ENCODE measurements at places on chromosomes 2 and 18.
A peak's percentile ranks its signal among the peaks of the same experiment; 100 is the strongest.

DNA sequence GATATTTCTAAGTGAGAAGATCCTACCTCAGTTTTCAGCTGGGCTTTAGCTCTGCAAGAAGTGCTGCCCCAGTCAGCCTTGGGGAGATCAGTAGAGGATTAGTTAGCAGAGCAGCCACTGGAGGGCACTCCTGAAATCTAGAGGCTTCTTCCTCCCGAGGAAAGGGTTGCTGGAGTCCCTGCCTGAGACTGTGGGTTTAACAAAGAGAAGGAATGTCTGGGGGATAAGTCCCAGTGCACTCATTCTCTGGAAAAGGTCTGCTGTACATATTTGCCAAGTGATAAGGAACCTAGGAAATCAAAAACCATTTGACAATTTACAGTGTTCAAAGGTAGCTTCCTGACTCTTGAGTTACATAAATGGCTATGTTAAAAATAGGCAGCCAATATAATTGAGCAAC, 207.2 kb downstream of the SLC8A1 start:
- no peak for DNase-seq

- no peak for DNase-seq
These were observed 105.3 kb upstream of the TTN start for GRCh38 chr2:178912416-178913048.

DNA sequence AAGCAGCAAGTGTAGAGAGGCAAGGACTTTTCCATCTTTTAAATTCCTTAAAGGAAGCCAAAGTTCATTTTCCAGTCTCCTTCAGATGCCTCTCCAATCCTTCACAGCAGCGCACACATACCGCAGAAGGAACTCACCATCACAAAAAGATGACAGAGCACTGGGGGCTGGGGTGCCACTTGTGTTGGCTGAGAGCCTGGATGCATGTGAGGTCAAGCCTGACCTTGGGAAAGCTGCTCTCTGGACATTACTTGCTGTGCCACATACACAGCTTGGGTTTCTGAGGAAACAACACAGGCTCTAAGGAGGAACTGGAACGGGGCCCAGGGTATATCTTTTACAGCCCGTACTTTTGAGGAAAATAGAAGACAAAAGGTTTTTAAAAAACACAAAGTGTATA, 364.3 kb upstream of the MEX3C start:
- no peak for DNase-seq

GRCh38 chr2:90069290-90069894, 1377.9 kb downstream of the RPIA start:
- DNase-seq: no peak

DNA sequence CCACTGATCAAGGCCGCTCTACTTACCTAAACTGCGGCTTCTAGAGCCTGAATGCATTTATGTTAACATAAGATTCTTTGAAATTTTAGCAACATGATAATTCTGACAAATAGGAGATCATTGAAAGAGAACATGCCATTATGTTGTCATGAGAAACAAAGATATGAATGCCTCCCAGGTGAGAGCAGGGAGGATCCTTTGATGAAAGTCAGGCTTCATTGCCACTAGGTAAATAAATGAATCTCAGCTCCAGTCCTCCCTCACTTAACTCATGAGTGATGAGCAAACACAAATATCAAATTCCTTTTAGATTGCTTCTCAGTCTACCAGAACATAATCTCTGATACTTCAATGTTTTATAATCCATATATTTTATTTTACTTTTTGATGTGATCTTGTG, 463.2 kb upstream of the CDH7 start:
- no peak for DNase-seq

DNA sequence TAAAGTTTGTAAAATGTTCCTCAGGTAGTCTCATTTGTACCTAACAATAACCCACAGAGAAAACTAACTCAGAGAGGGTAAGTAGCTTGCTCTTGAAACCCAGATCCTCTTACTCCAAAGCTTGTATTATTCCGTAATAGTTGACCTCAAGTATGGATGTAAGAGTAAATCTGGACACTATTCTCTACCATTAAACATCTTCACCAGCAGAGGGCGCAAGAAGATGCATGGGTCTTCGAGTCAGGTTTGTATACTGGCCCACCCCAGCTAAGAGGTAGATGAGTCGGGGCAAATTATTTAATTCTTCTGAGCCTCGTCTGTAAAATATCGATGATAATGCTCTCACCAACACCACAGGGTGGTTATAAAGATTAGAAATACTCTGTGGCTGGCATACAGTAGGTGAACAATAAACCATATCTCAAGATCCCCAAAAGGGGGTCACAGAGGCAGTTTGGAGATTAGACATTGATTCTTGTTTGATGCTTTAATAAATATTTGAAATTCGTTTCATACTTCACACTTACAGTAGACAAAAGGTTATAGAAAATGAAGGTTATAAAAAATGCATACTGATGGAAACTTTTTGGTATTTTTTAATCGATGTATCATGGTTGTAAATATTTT, 3.5 kb upstream of the CABLES1 start:
- DNase-seq: peak; percentile 19

GRCh38 chr2:232213176-232213575, 165.4 kb upstream of the ALPP start:
- DNase-seq: no peak

DNA sequence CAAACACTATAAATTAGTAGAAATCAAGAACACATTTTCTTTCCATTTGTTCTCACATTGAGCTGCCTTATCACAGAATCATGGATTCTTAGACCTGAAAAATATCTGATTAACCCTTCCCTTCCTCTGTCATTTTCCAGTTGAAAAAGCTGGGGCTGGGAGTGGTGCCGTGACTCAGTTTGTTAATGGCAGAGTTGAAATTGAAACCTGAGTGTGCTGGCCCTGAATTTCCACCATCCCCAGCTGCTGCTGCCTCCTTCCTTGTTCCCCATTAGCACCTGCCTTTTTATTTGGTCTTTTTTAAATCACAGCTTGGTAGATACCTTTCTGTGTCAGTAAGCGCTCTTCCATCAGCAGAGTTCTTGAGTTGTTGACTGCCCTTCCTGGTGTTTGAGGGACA, 10.6 kb downstream of the FARP2 start:
- DNase-seq: no peak

- DNase-seq: no peak
These were observed 320.6 kb downstream of the LPIN1 start for GRCh38 chr2:12066986-12067385.

- no peak for DNase-seq
These were observed 28.0 kb upstream of the RALBP1 start for GRCh38 chr18:9447334-9447733.

DNA sequence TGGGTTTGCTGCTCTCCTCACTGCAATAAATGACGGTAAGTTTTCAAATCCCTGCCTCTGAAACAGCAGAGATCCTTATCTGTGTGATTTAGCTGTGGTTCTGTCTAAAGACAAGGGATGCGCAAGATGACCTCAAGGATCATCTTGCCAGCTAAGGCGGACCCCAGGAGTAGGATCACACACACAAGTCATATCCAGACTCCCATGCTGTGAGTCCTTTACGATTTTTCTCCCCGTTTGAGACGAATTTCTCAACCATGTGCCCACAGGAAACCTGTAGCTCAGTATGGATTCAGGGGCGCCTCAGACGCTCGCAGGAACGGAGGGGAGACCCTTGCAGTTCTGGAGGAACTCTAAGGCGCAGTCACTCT, 11.1 kb upstream of the DCTN1 start:
- no peak for DNase-seq

GRCh38 chr2:240603081-240603835, 16.7 kb downstream of the CAPN10 start:
- DNase-seq: no peak

GRCh38 chr18:56329536-56329935, 308.9 kb downstream of the TXNL1 start:
- no peak for DNase-seq

DNA sequence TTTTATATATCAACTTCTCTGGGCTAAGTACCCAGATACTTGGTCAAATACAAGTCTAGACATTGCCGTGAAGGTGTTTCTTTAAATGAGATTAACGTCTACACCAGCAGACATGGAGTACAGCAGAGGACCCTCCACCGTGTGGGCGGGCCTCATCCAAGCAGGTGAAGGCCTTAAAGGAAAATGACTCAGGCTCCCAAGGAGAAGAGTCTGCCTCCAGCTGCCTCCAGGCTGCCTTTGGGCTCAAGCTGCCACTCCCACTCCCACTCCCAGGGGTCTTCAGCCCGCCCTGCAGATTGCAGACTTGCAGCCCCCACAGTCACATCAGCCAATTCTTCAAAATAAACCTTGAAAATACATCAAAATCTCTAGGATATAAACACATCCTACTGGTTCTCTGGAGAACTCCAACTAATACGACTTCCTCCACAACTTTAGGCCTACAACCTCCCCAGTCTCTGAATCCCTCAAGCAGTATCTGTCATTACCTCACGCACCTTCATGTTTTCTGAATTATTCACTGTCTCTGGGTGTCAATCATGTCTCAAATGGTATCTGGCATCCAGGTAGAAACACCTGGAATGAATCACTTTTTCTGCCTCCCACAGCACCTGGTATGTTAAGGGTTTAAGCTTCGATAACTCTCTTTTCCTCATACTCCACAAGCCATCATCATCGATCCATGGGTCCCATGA, 6.9 kb downstream of the ITGB1BP1 start:
- DNase-seq: no peak

DNA sequence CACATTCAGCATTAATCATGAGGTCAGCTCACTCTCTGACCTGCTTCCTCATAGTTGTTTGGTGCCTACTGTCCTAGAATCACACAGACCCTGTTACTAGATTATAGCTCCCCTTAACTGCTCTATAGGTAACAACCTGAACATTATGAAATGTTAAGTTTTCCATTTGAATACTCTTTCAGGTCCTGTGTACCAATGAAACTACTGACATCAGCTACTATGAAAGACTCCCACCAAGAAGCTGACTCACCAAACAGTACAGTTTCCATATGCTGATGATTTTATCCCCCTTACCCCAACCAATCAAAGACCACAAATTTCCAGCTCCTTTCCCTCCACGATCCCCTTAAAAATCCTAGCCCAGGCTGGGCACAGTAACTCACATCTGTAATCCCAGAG, 56.3 kb downstream of the SRBD1 start:
- DNase-seq: no peak

GRCh38 chr18:4208366-4208765, 246.7 kb downstream of the DLGAP1 start:
- no peak for DNase-seq

- DNase-seq: no peak
These were observed 69.2 kb upstream of the HNRNPA3 start for GRCh38 chr2:177143444-177143843.

GRCh38 chr2:239394978-239395377, 5.8 kb downstream of the HDAC4 start:
- no peak for DNase-seq

GRCh38 chr18:77086656-77087392, 45.8 kb downstream of the MBP start:
- DNase-seq: no peak

- DNase-seq: no peak
These were observed 29.7 kb downstream of the XDH start for GRCh38 chr2:31384771-31385276.

DNA sequence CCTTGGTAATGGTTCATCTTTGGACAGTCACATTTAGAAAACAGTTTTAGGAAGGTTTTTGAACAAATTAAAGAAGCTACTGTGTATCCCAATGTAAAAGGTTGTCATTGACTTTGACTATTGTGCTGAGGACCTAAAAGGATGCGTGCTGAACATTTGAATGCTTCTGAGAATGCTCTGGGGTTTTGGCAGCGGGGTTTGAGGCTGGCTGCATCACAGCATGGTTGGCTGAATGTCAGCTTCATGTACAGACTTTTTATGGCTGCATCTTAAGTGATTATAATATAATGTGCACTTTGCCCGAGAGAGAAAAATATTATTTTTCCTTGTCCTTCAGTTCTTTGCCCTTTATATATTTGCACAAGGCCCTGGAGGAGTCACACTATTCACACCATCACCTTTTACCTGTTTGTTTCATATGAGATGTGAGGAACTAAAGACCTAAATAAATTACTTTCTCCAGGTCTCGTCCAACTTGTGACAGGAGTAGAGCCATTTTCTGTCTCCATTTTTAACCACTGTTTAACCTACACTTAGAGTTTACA, 125.9 kb downstream of the CCDC85A start:
- no peak for DNase-seq

GRCh38 chr2:144011098-144011497, 508.8 kb downstream of the ZEB2 start:
- no peak for DNase-seq

- no peak for DNase-seq
These were observed 911.6 kb downstream of the TDRD15 start for GRCh38 chr2:22035361-22035830.

DNA sequence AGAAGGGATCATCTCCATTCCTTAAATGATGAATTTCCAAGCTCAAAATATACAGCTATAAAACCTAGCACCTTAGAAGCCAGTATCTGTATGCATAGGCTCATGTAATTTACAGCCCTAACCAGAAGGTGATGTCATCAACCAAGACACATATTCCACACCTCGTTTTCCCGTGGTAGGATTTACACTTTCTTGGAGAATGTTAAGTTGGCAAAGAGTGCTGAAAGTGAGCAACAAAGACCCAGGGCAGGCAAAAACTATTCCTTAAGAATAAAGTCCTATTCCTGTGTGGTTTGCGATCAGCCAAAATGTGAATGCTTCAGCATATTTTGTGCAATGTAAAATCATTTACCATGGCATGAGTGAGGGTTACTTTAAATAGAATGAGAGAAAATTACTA, 247.1 kb downstream of the OSR1 start:
- DNase-seq: no peak

DNA sequence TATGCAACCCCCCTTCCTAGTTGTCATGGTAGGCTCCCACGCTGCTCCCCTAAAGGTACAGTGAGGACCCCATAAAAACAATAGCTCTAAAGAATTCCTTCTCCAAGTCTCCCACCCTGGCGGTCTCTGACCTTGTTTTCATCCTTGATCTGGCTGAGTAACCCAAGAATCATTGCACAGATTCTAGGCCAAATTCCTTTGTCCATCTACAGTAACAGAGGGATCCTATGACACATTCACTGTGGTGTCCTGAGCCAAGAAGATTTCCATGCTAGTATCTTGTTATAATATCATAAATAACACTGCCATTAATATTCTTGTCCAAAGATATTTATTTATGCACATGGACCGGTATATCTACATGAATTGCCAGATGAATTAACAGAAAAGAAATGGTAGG, 240.2 kb downstream of the CYP26B1 start:
- DNase-seq: no peak

DNA sequence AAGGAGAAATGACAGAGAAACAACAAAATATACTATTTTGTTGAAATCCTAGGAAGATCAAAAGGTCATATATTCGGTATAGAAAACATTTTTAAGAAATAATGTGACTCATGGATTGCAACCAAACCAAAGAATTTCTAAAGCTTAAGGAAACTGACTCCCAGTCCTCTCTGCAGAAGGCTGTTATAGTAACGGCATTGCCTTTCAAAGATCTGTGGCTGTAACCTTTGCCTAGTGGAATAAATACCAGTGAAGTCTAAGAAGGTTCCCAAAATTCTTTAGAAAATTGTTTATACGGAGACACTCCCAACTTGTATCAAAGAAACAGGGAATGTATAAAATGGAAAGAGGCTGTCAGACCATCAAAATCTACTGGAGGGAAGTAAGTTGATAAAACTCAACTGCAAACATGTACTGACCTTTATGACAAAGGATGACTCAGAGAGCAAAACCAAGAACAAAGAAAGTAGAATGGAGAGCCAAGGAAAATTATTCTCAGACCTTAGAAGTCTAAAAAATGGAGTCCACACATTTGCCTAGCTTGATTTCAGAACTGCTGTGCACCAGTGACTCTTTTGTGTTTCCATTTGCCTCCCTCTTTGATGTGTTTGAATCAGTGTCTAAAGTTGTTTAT, 48.6 kb upstream of the FSIP2 start:
- no peak for DNase-seq

- DNase-seq: no peak
These were observed 522.2 kb downstream of the PIK3C3 start for GRCh38 chr18:42477267-42477666.

GRCh38 chr2:43791035-43791765, 17.4 kb downstream of the DYNC2LI1 start:
- DNase-seq: no peak

Data from activated T-helper 9 cell treated with anti-CD3 and anti-CD28 coated beads, Interleukin-2, amount 50 U/mL, for 16 hours (primary cell).